Aorta (tissue), 5 donors: ENCODE measurements at places on chromosomes 7 and 10.

DNA sequence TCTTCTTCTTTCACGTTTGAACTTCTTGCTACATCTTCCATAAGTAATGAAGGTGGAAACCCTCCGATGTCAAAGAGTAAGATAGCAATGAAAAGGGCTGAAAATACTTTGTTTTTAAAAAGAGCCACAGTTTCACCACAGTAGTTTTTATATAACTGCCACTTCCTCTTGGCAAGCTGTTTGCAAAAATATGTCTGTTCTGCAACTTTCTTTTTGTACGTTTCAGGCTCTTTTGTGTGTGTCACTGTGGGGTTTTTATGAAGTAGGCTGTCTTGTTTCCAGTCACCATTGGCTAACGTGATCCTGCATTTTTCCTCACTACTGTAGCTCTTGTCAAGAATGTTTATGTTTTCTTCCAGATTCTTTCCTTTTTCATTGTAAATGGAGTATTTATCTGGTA lies 55.6 kb downstream of the SLC16A9 start:
- no peak for DNase-seq

DNA sequence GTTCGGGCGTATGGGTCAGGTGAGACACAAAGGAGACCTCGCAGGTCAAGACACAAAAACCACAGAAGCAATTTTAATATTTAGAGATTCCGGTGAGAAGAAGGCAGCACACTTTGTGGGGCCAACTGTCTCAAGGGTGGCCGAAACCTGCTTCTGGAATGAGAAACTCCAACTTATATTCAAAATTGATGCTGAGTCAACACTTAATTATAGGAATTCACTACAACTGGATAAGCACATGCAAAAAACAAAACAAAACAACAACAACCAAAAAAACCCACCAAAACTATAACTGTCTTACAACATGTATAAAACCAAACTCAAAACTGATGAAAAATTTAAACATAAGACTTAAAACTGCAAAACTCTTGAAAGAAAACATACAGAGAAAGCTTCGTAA lies 593.3 kb downstream of the POM121L12 start:
- DNase-seq = no peak

- no peak for DNase-seq
Observed at GRCh38 chr7:134605978-134606923, 40.4 kb upstream of the BPGM start.

DNA sequence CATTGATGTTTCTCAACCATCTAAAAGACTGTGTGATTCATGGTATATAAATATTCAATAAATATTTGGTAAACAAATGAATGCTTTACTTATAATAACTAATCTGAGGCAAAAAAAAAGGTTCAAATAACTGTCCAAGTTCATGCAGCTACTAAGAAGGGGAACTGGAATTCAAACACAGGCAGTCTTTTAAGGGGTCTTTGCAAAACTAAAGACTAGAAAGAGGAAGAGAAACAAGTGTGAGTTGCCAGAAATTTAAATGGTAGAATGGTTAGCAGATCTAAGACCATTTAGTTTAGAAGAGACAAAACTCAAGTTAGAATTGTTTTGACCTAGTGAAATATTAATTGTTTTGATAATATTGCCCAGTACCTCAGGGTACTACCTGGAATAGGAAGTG lies 642.0 kb upstream of the LRRN3 start:
- DNase-seq = no peak

- peak; percentile 67 for DNase-seq
Observed at GRCh38 chr10:17348501-17349349, 105.7 kb downstream of the ST8SIA6 start.

- no peak for DNase-seq
Observed at GRCh38 chr10:21675157-21675796, 141.2 kb downstream of the MLLT10 start.
